ENCODE measurements at places on chromosomes 13 and 19. TPM values are rescaled to one million over a fixed set of nuclear protein-coding genes. Genes with fewer than 3 reads are reported as not detected.

DNA sequence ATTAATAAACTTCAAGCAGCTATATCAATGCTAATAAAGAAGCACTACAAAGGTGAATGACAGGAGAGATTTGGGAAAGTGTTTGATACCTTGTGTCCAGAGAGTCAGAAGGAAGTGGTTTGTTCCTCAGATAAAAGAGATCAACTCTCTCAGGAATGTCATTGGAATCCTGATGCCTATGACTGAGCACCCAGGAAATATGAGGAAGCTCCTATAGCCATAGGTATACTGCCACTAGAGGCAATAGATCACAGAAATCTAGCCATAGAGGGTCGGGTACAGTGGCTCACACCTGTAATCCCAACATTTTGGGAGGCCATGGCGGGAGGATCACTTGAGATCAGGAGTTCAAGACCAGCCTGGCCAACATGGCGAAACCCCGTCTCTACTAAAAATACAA lies 612.6 kb downstream of the DACH1 start:
- DNase-seq, result no peak

GRCh38 chr13:101289764-101290163 lies 126.5 kb downstream of the NALCN start:
- no peak for DNase-seq

- DNase-seq, result no peak
Observed at GRCh38 chr13:106814463-106814862, 246.5 kb upstream of the ARGLU1 start.

DNA sequence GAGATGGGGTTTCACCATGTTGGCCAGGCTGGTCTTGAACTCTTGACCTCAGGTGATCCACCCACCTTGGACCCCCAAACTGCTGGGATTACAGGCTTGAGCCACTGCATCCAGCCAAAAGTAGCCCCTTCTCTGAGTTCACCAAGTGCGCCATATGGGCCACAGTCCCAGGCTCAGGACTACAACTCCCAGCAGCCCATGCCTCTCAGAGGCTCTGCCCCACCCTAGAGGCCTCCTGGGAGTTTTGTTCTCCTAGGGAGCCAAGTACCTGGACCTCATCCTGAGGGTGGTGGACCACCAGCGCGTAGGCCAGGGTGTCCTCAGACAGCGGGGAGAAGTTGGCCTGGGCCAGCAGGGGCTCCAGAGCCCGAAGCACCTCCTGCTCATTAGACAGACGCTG lies 18.8 kb downstream of the TMEM143 start:
- DNase-seq, result no peak

GRCh38 chr19:42424345-42424707 lies 2.9 kb downstream of the LIPE start:
- no peak for DNase-seq

- DNase-seq, result no peak
Observed at GRCh38 chr13:113046128-113046882, 59.3 kb upstream of the F7 start.

DNA sequence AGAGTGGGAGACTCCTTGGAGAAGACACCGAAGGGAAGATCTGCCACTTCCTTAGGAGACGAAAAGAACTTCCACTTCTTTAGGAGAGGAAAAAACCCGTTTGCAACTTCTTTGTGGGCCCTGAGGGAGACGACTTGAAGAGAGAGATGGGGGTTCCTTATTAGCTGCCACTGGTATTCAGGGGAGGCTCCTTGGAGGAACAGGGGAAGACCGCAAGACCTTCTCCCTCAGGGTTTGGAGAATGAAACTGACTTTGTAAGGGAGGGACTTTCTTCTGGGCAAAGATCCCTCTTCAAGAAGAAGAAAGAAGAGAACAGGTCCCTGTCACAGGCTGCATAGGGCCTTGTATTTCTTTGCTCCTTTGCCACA lies 416 bp downstream of the BCKDHA start:
- no peak for DNase-seq

Gene KLK2
- not detected for total RNA-seq

Gene ERICH4
- not detected for total RNA-seq

Gene GAPDHS
- not detected for total RNA-seq

Gene TEX101
- total RNA-seq, result not detected

Measured in vagina (tissue), 2 donors.